Urothelium cell line (cell line): ENCODE measurements at places on chromosomes 16 and 17.

DNA sequence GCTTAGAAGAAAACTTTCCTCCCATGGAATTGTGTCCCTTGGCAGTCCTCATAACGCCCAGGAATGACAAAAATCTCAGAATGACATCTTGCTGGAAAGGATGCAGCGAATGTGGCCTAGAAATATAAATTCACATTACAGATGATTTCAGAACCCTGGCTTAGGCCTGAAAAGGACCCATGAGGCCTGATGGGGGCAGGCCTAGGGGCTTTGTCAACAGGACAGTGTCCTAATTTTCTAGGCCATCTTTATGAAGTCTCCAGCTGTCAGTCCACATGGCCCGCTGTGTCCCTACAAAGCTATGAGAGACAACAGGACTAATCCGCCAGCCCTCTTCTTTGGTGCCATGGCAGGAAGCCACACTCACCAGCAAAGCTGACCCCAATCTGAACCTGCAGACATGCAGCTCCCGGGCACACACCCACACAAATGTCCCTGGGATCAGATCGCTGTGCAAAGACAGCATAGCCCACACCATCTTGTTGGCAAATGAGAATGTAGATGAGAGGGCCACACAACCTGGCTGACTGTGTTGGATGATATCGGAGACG, 40.4 kb upstream of the DNAH17 start:
- no peak for DNase-seq

GRCh38 chr17:62309396-62309795, 71.0 kb upstream of the EFCAB3 start:
- DNase-seq = no peak

DNA sequence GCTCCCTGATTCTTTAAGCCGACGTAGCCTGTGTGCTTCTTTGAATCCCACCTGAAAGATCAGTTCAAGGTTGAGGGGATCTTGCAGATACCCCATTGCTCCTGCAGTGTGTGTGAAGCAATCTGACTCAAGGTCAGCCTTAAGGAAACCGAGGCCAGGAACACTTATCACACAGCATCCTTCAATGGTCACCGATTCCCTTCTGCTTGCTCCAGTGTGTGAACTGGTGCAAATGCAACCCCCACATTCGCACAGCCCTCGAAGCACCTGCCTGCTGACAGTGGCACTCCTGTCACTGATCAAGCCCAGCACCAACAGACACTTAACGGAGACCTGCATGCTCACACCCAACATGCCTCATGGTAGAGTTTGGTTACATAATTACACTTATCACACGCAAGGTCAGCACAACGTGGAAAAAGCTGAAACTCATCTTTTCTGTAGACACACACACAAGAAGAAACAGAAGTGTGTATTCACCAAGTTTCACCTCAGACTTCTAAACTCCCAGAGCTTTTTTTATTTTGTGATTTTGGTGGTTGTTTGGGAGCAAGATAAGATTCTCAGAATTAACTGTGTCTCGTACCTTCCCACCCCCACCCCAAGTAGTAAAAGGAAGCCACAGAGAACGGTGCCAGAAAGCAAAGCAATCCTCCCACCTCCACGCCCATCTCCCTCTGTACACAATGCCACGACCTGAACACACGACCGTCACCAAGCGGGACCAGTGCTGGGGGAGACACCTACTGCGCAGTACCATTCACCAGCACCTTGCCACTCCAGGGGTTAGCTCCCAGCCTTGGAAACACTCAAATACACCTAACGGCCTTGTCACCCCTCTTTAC, 37.2 kb downstream of the LITAFD start:
- DNase-seq = no peak

GRCh38 chr16:65950211-65950610, 416.3 kb upstream of the CDH5 start:
- DNase-seq = no peak

GRCh38 chr16:71893888-71894228, 1.5 kb upstream of the IST1 start:
- no peak for DNase-seq

GRCh38 chr16:86510465-86511261, at the start of gene FOXF1:
TSS of gene FOXF1 (plus strand) at chr16:86510527. CDS start at chr16:86510570, 43 bp downstream.
- no peak for DNase-seq

DNA sequence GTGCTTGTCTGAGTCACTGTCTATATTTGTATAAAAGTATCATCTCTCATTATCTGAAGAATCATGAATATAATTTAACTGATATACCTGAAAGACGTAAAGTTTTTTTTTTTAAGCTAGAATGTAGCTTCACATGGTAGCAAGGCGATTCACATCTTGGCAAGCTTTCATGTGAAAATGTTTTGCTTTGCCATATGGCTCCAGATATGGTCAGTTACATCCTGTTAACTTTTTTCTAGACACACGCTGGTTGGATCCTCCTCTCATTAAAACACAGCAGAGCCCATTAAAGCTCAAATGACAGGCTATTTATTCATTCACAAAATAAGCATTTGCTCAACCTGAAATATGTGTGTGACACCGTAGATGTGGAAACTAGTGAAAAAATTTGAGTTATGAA, 412.8 kb downstream of the KIF2B start:
- no peak for DNase-seq

DNA sequence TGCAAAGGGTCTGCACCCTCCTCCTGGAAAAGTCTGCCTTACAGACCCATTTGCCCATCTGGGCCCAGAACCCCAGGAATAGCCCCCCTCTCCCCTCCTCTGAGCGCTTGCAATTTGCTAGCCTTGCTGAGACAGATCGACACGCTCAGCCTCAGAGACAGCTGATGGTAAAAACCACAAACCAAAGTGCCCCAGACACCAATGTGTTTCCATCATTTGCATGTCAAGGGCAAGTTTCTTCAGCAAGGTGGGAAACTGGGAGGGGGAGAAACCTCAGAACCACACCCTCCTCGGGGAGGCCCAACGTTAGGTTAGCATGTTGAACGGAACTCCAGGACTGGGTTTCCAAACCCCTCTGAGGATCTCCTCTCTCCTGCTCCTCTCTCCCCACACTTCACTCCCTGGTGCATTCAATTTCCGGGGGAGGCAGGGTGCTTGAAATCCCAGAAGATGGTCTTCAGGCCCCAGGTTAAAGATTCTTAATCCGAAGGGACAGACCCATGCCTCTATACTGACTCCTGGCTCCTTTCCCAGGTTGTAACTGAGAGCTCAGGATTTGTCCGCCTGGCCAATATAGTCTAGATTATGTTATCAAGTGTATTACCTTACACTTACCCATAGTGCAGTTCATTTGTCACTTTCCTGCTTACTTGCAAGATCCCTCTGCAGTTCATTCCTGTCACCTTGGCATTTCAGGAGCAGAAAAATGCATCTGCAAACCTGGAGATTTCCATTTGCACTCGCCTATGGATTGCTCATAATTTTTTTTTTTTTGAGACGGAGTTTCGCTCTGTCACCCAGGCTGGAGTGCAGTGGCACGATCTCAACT, 1.3 kb upstream of the CUEDC1 start:
- no peak for DNase-seq

DNA sequence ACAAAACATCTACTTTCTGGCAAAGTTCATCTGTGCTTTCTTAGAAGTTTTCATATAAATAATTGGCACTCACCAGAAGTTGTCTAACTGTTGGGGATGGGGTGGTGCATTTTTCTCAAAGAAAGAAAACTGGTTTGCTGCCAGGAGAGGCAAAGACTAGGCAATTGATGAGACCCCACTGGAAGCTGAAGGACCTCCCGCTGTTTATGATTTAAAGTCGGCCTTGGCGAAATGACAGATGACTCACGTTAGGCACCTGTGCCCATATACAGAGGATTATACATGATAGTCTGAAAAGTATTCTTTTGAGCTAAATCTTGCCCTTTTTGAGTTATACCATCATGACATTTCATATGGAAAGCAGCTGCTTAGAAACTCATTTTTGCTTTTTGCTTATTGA, 193.0 kb upstream of the ZFHX3 start:
- DNase-seq = no peak

DNA sequence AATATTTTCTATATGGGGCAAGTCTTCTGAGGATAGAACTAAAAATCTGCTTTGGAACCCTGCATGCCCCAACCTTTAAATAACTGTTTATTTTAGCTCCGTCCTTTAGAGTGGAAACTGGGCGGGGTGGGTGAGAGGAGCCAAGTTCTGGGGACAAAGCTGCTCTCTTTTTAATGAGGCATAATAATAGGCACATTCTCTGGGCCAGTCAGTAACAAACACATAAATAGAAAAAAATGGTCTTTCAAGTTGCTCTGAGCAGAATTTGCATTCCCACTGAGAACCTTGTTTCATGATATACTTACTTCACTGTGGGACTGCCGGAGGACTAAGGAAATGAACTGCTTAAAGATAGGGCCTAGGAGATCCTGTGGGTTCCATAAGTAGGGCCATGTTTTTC, 51.5 kb downstream of the KNOP1 start:
- DNase-seq = no peak

- no peak for DNase-seq
Measured at GRCh38 chr17:64689106-64689505, 27.0 kb upstream of the SMURF2 start.

DNA sequence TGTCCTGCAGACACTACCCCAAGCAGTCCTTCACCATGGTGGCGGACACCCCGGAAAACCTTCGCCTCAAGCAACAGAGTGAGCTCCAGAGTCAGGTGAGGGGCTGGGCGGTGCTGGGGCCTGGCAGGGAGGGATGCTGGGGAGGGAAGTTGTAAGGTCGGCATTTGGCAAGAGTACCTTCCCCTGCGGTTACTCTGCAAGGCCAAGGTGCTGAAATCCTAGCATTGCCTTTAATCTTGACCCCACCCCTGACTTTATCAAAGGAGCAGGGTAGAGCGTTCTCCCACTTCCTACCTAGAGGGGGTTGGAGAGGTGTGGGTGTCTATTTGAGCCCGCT, 20.5 kb downstream of the LASP1 start:
- no peak for DNase-seq

GRCh38 chr17:9226794-9227135, 205.5 kb downstream of the NTN1 start:
- DNase-seq = no peak

DNA sequence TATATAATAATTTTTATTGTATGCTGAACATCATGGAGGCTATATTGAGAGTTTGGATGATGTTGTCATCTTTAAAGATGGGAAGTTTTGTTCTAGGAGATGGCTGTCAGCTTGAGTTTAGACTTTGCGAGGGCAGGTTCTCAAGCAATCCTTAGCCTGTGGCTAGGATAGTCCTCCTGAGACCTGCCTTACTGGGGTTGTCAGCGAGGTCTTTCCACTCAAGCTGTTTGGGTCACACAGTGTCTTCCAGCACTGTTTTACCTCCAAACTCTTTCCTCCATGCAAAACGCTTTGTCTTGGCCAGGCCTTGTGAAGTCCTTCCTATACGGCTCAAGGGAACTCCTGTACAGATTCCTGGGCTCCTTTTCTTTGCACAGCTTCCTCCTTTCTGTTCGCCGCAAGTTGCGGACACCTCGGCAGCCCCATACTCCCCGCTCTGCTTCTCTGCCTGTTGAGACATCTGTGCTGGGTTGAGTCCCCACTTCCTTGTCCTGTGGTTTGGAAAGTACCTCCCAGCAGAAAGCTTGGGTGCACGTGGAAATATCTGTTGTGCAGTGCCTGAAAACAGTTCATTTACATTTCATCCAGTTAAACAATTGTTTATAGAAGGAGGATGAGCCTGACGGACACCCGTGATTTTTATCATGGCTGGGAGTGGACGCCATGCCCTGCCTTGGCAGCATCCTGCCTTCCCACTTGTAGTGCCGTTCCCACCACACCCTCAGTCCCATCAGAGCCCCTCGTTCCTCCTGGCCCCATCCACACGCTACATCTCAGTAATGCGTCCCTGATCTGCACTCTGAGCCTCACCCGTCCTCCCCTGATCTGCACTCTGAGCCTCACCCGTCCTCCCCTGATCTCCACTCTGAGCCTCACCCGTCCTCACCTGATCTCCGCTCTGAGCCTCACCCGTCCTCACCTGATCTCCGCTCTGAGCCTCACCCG, 55.0 kb upstream of the CBFA2T3 start:
- no peak for DNase-seq

DNA sequence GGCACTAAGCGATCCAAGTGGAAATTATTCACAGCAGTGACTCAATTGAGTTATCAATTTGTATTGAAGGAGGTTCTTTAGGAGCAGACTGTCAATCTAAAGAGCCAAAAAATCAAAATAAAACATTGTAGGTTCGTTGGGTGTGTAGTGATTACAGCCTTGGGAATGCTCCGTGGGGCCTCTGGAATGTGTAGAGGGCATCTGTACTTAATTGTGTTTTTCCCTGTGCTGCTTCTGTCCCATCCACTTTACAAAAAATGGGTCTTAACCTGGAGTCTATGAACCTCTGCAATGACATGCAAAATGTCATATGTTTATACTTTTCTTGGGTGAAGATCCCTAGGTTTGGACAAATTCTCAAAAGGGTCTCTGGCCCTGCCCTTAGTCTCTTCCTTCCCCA, 215.1 kb downstream of the CCDC182 start:
- DNase-seq = no peak

- no peak for DNase-seq
Measured at GRCh38 chr17:68457168-68457538, at the start of gene WIPI1. TSS of gene WIPI1 (minus strand) at chr17:68457496. CDS start at chr17:68457421, 75 bp downstream.

DNA sequence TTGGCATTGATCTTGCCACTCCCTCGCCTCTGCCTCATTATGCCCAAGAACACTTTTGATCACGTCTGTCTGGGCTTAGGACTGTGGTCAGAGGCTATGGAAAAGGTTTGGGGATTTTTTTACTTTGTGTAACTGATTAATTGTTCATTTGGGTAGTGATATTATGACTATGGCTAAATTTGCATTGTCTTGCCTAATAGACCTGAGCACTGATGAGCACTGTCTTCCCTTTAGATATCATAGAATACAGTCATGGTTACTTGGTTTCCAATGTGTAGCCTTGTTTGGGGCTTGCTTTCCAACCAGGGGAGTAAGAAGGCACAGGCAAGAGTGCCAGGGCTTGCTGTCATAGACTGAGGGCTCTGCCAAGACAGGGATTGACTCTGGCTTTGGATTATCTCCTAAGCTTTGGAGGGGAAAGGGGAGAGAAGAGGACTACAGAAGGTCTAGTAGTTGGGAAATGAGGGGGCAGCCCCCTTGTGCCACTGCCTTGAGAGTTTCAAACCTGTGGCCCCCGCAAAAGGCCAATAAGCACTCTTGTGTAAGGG, 13.7 kb downstream of the LIMD2 start:
- no peak for DNase-seq

DNA sequence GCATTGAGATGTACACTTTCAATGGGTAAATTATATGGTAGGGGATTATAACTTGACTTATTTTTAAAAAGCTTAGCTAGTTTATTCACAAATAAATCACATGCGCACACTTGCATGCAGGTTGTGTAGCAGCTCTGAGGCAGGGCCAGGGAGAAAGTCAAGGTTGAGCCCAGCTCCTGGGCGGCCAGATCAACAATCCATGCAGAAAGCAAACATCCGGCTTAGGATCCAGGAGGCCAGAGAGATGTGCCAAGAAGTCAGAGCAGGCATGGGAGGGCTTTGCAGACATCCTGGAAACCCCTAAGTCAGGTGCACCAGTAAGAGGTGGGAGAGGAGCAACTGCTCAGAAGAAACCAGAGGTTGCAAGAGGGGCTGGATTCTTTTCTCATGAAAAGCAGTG, 186.5 kb downstream of the AXIN2 start:
- no peak for DNase-seq
